ENCODE measurements at places on chromosomes 6 and 20.
A peak's percentile ranks its signal among the peaks of the same experiment; 100 is the strongest.

DNA sequence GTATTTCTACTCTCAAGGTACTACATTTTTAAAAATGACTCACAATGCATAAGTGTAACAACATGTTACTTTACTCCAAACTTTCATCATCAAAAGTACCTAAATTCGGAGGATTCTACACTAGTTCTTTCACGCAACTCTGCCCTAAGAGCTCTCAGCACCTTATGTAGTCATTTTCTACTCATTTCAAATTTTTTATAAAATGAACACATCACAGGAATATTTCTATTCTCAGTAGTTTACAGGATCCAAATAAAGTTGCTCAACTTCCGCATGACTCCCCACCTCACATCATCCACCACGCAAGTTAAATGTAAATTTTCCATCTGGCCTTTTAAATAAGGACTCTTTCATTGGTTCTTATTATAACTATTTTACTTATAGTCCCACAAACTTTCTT, 344.9 kb upstream of the MANEA start:
- DNase-seq: no peak

DNA sequence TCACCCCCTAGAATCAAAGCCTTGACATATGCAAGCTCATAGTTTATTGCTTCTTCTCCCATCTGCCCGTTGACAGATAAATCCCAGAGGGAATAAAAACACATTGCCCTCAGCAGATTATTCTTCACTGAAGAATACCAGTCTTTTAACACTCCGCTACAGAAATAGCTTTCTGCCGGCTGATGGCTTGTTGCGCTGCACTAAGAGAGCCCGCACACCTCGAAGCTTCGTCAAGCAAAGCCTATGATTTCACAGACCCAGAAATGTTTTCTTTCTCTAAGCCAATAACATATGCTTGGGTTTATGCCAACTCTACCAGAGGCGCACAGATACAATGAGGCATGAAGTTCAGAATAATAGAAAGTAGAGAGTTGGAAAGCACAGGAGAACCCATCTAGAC, 208.9 kb upstream of the FOXQ1 start:
- peak; percentile 89 for DNase-seq

- no peak for DNase-seq
These were observed 40.4 kb downstream of the GNAS-AS1 start for GRCh38 chr20:58810116-58810878.

- DNase-seq: no peak
These were observed 16.1 kb upstream of the CCN6 start for GRCh38 chr6:112037783-112038216.

DNA sequence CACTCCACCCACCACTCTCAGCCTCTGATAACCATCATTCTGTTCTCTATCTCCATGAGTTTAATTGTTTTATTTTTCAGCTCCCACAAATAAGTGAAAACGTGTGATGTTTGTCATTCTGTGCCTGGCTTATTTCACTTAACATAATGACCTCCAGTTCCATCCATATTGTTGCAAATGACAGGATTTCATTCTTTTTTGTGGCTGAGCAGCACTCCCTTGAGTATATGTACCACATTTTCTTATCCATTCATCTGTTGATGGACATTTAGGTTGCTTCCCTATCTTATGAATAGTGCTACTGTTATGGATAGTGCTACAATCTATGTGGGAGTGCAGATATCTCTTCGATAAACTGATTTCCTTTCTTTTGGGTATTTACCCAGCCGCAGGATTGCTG, 103.3 kb upstream of the PDE7B start:
- DNase-seq: no peak

GRCh38 chr20:25353747-25354705, 36.6 kb downstream of the ABHD12 start:
- no peak for DNase-seq

DNA sequence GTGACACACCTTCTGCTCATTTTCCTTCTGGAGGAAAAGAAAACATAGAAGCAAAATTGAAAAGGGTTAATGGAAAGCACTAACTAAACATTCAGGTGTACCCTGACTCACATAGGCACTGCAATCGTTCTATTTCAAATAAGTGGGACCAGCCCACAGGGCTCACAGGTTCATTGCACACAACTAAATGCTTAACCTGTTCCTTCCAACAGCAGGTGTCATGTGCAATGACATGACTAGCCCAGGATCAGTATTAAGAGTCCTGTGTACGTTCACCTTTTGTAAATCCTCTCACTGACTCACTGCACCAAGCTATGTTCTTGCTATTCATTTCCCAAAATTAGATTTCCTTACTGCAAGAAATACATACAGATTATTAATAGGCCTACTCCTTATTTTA, 151.3 kb downstream of the GMPR start:
- DNase-seq: no peak

- DNase-seq: no peak
These were observed 76.8 kb downstream of the HIVEP2 start for GRCh38 chr6:142867988-142868812.

DNA sequence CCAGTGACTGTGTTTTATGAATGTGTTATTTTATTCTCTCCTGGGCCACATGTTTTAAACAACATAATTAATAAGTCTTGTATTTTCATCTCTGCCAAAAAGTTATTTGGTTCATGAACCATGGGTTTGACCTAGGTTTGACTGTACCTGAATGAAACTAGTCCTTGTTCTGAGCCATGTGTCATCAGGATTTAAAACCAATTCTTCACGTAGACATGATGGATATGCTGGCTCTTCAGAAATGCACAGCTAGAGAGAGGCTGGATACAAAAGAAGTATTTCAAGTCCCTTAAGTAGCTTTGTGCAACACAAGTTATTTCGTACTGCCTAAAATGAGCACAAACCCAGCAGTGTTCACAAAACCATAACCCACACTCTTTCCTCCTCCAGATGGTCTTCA, 116.1 kb downstream of the IBTK start:
- DNase-seq: peak; percentile 2

DNA sequence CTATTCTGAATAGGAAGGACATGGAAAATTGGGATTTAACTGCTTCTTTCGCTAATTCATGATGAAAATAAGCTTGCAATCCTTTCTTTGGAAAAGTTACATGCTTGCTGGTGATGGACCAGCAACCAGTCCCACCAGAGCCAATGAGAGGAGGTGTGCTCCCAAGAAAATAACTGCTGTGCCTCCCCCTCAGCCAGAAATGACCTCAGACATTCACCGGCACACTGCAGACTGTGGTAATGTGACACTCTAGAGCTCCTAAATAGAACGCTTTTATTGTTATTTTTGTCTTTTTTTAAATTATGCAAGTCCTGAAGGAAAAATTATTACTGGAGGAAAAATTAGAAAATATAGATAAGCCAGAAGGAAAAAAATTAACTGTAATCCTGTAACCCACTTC, 2.6 kb downstream of the PYGB start:
- no peak for DNase-seq
